ENCODE measurements at places on chromosomes 2 and 18.

- H3K27ac ChIP-seq: no peak overlapping the region
- H3K4me1 ChIP-seq: peaks cover 22% of the 10 kb centered on the region
- no peak overlapping the region for H3K4me3 ChIP-seq
- no peaks in the 10 kb centered on the region for H3K27me3 ChIP-seq
- H3K36me3 ChIP-seq: no peaks in the 10 kb centered on the region
These were observed 61.8 kb upstream of the TXNDC2 start for GRCh38 chr18:9823805-9824473.

DNA sequence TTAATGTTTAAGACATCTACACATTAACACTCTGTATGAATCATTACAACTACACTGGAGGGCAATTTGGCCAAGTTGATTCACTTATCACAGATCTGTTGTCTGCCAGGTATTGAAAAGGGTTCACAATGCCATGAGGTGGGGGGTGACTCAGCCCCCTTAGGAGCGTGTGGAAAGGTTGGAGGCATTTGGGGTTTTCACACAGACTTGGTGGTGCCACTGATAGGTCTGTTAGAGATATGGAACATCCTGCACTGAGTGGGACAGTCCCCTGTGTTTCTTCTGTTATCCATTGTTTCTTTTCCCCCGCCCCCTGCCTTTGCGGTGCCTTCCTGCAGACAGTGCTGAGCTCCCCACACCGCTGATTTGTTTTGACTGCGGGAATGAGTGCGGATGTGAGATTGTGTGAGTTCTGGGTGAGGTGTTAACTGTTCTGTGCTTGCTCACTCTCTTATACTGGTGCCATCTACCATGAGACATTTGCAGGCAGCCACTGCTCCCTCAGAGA is 9.3 kb upstream of the TSN start:
- no peaks in the 10 kb centered on the region for H3K4me1 ChIP-seq
- no peak for DNase-seq

GRCh38 chr2:8193146-8193545 is 488.7 kb upstream of the ID2 start:
- H3K4me3 ChIP-seq: no peak overlapping the region
- H3K36me3 ChIP-seq: no peaks in the 10 kb centered on the region
- no peak for DNase-seq
- H3K27me3 ChIP-seq: no peaks in the 10 kb centered on the region
- no peak overlapping the region for H3K27ac ChIP-seq
- H3K4me1 ChIP-seq: no peaks in the 10 kb centered on the region

DNA sequence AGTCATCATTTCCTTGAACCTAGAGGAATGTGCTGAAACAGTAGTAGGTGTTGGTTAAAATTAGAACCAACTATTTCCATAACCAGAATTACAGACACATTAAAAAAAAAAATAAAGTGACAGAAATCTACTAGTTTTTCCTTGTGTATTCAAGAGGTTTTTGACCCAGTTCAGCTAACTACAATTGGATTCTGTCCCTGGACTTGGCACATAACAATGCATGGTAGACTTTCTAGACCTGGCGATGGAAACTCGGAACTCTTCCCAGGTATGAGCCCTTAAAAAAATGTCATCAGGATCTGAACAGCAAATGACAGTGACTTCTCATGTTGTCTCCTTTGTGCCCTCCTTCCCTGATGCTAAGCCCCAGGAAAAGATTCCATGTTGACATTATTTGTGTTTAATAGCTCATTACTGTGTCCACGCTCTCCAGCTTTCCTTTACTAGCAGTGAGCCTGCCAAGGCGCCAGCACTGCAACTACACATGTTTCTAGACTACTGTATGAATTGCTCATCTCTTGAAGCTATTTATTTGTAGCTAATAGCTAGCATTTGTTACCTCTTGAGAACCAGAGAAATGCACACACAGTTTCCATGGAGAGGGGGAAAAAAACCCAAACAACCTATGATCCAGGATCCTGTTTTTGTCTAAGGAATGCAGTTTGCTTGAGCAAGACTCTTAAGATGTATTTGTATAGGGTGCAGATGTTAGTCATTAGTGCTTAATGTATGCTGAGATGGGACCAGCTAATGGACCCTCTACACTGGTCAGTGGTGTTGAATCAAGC is 148.5 kb downstream of the FMNL2 start:
- no peaks in the 10 kb centered on the region for H3K36me3 ChIP-seq
- H3K27ac ChIP-seq: no peak overlapping the region
- H3K4me1 ChIP-seq: peaks cover 1% of the 10 kb centered on the region
- no peak overlapping the region for H3K4me3 ChIP-seq
- DNase-seq: no peak

DNA sequence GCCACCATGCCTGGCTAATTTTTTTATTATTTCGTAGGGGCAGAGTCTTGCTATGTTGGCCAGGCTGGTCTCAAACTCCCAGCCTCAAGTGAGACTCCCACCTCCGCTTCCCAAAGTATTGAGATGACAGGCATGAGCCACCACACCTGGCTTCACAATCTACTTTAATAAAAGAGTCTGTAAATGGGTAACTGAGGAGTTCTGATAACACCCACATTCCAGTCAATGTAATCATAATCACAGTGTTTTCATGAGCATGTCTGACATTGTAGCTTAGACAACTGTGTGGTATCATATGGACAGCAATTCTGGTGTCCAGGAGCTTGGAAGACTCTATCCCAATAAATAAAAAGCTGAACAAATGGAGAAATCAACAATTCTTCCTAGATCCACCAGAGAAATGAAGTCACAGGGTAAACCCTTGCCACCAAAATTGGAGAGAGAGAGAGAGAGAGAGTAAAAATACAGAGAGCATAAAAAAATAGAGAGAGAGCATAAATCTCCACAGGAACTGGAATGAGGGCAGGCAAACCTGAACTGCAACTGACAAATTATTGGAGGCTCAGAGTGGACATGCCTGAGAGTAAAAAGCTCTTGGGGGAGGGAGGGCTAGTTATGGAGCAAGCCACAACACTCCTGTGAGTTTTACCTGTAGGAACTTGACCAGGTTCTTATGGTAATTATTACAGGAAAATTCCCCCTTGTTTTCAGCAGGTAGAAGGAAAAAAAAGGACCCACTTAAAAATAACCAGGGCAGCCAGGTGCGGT is 12.4 kb upstream of the NBEAL1 start:
- H3K4me3 ChIP-seq: no peak overlapping the region
- no peaks in the 10 kb centered on the region for H3K27me3 ChIP-seq
- no peaks in the 10 kb centered on the region for H3K4me1 ChIP-seq
- no peaks in the 10 kb centered on the region for H3K36me3 ChIP-seq

DNA sequence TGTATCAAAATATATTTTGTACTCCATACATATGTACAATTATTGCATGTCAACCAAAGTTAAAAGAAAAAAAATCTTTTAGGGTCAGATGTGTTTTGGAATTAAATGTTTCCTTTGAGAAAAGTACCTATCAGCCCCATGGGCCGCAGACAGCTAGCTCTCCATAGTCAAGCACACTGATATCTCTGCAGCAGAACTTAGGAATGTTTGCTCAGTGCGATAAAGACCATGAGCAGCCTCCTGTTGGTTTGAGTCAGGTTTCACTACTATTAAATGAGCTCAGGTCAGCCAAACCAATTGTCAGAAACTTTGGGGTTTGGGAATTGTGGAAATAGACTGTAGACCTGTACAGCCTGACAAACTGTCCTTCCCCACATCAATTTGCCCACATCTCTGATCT is 33.7 kb downstream of the LCT start:
- H3K4me1 ChIP-seq: no peaks in the 10 kb centered on the region
- no peaks in the 10 kb centered on the region for H3K27me3 ChIP-seq
- H3K36me3 ChIP-seq: no peaks in the 10 kb centered on the region
- H3K27ac ChIP-seq: no peak overlapping the region

GRCh38 chr2:161041356-161041755 is 118.9 kb upstream of the TANK start:
- DNase-seq: no peak
- no peak overlapping the region for H3K4me3 ChIP-seq
- H3K36me3 ChIP-seq: no peaks in the 10 kb centered on the region
- no peaks in the 10 kb centered on the region for H3K27me3 ChIP-seq
- peaks cover 5% of the 10 kb centered on the region for H3K4me1 ChIP-seq
- H3K27ac ChIP-seq: no peak overlapping the region

- H3K4me3 ChIP-seq: no peak overlapping the region
- H3K27ac ChIP-seq: no peak overlapping the region
- no peak for DNase-seq
- no peaks in the 10 kb centered on the region for H3K27me3 ChIP-seq
- no peaks in the 10 kb centered on the region for H3K4me1 ChIP-seq
These were observed 169.2 kb downstream of the METTL4 start for GRCh38 chr18:2402084-2402483.

DNA sequence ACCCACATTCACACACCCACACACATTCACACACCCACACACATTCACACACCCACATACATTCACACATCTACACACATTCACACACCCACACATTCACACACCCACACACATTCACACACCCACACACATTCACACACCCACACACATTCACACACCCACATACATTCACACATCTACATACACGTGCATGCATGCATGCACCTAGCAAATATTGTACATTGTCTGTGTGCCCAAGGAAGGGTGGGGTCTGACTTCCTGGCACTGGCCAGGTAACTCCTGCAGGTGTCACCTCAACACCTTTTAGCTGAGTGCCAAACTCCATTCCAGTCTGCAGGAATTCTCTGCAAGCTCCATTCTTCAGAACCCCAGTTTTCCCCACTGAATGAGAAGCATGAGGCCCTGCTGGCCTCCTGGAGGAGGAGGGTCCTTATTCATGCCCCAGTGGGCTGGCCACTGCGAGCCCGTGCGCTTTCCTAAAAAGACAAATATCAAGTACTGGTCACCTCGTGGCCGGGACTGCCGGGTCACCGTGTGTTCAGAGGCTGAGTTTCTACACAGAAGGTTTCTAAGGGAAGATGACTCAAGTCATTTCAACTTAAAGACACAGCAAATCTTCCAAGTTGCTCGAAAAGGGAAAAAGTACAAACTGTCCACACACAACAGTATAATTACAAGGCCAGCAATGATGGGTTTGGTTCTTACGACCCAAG is 131.5 kb downstream of the HDAC4 start:
- H3K36me3 ChIP-seq: no peaks in the 10 kb centered on the region
- H3K4me3 ChIP-seq: no peak overlapping the region

DNA sequence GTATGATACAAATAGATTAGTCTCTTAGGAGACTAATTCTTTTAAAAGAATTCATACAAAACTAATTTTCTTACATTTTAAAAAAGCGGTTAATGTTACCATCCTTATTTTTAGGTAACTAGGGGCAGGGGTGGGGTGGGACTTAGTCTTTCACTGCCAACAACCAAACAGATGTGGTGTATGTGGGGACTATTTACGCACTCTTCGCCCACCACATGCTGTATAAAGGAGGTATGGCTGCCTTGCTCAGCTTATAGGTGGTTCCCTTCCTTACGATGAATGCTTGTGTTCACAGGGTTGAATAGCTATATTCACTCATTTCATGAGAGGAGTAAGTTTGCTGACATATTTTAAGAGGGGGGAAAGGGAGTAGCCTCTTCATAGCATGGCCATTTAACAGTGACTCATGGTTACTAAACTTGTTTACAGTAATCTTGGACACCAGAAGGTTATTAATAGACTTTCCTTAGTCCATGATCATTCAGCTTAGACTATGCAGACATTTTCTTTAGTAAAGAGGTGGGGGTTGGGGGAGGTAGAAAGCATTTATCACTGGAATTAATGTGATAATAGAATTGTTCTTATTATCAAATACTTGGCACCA is 61.8 kb downstream of the CAB39 start:
- H3K36me3 ChIP-seq: no peaks in the 10 kb centered on the region
- no peaks in the 10 kb centered on the region for H3K27me3 ChIP-seq
- H3K4me3 ChIP-seq: no peak overlapping the region
- no peak for DNase-seq
- H3K4me1 ChIP-seq: peaks cover 8% of the 10 kb centered on the region
- no peak overlapping the region for H3K27ac ChIP-seq

DNA sequence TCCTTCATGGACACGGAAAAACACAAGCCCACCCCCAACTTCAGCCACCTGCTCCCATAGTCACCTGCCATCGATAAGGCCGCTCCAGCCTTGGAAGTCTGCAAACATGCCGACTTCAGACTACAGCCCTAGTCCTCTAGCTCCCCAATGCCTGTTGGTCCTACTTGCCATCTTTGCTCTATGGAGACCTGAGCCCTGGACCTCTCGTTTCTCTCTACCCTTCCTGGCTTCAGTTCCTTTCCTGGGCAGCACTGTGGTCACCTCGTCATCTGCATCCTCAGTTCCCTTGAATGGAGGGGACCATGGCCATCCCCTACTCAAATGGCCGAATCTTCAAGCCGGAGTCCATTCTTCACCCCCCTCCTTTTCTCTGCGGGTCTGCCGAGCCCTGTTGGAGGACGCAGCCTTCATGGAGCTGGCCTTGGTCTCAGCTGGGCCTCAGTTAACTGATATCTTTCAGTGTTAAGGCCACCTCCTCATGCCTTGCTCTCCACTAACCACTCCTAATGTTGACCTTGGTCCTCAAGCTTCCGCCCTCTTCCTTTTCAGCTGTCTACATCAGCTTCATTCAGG is 47.7 kb upstream of the GBX2 start:
- no peak for DNase-seq
- H3K27me3 ChIP-seq: no peaks in the 10 kb centered on the region
- H3K4me3 ChIP-seq: no peak overlapping the region
- no peaks in the 10 kb centered on the region for H3K4me1 ChIP-seq
- H3K36me3 ChIP-seq: no peaks in the 10 kb centered on the region
